ENCODE measurements at places on chromosomes 6 and 20.

DNA sequence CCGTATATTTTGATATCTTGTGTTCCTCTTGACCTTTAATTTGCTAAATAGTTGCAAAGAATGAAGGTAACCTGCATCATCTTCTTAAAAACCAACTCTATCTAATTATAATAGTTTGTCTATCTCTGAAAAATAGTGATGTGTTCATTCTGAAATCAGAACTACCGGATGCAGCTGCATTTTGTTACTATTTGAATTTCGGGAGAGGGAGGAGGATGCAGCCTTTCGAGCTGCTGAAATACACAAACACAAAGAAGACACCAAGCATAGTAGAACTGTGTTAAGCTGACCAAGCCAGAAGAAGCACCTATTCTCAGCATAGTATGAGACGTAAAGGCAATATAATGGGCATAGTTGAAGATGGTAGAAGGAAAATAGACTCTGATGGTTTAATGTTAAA lies 33.1 kb downstream of the PTPN1 start:
- no peak for DNase-seq

- no peak for DNase-seq
Observed at GRCh38 chr20:50394569-50394968, 115.6 kb upstream of the PTPN1 start.

GRCh38 chr20:16352321-16352720 lies 220.9 kb downstream of the KIF16B start:
- DNase-seq = no peak

DNA sequence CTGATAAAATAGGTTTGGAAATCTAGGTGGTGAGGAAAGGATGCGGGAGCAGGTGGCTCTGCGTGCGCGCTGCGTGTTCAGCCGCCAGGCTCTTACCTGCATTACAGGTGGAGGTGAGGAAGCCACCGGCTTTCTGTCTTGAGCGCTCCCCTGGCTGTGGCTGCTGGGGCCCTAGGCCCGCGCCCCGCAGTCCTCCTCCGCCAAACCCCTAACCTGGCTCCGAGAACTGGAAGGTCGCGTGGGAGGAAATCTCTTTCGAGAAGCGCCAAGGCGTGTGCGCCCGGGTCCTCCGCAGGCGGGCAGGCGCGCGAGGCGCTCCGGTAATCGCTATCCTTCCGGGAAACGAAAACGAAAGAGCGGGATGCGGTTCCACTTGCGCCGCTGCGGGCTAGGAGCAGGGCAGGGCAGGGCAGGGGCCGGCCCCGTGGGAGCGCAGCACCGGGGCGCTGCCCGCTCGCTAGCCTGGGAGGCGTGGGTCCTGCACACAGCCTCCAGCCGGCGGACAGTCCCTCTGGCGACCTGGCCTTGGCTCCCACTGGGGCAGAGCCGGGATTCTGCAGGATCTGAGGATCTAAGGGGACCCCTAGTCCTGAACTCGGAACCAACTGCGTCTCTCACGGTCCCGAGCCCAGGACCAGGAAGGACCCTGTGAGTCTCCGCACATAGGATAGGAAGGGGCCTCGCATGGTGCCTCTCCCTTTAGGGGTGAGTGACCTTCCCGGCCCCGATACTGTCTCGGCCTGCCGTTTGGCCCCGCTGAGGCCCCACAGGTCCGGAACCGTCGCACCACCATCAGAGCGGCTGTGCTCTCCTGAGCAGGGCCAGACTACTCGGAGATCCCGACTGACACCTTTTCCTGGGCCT lies at the start of gene ETV7:
TSS of gene ETV7 (minus strand) at position 230 of the 864 bp plus-strand sequence. CDS start at position 102, 128 bp downstream.
- no peak for DNase-seq

DNA sequence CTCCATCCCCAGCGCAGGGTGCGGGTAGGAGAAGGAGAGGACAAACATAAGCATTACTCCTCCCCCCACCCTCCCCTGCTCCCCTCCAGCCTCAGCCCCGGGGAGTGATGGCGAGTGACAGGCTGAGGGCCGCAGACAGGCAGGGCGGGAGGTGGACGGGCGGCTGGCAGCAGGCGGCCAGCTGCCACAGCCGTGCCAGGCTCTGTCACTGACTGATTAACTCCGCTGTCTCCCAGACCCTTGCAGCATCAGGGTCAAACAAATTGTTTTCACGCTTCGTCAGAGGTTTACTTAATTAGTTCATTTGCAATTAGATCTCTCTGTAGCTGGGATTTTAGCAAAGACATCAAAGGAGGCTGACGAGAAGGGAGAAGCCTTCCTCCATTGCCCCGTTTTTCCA lies 41.9 kb downstream of the FOXP4 start:
- DNase-seq = no peak

DNA sequence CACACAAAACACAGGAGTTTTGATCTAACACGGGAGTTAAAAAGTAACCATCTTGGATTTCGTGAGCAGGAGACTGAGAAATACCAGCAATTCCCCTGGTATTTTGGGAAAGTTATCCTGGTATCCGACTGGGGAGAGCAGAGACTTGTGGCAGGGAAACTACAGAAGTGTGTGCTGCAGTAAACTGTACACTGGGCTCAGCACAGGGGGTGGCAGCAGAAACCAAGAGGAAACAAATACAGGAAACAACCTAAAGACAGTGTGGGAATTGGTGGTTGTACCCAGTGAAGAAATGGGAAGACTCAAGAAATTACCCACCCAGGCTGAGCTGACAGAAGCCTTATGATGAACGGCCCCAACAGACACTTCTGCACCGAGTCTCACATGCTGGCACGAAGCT lies 109.8 kb downstream of the CHD6 start:
- DNase-seq = no peak

- peak; percentile 73 for DNase-seq
Observed at GRCh38 chr6:5905431-5906339, 101.0 kb downstream of the NRN1 start.

DNA sequence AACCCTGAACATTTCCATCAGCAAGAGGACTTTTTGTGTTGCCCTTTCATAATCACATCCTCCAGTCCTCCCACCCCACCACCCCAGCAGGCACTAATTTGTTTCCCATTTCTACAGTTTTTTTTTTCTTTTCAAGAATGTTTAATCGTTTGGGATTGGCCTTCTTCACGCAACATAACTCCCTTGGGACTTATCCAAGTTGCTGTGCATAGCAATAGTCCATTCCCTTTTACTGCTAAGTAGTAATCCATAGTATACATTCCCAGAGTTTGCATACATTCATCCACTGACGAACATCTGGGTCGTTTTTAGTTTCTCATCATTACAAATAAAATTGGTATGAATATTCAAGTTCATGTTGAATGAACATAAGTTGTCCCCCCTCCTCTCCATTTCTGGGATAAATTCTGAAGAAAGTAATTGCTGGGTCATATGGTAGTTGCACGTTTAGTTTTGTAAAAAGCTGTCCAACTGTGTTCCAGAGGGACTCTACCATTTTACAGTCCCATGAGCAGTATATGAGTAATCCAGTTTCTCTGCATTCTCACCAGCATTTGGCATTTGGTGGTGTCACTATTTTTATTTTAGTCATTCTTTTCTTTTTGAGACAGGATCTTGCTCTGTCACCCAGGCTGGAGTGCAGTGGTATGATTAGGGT lies 90.8 kb downstream of the DOK5 start:
- DNase-seq = no peak

GRCh38 chr20:47610247-47610944 lies 108.7 kb downstream of the NCOA3 start:
- peak; percentile 40 for DNase-seq

DNA sequence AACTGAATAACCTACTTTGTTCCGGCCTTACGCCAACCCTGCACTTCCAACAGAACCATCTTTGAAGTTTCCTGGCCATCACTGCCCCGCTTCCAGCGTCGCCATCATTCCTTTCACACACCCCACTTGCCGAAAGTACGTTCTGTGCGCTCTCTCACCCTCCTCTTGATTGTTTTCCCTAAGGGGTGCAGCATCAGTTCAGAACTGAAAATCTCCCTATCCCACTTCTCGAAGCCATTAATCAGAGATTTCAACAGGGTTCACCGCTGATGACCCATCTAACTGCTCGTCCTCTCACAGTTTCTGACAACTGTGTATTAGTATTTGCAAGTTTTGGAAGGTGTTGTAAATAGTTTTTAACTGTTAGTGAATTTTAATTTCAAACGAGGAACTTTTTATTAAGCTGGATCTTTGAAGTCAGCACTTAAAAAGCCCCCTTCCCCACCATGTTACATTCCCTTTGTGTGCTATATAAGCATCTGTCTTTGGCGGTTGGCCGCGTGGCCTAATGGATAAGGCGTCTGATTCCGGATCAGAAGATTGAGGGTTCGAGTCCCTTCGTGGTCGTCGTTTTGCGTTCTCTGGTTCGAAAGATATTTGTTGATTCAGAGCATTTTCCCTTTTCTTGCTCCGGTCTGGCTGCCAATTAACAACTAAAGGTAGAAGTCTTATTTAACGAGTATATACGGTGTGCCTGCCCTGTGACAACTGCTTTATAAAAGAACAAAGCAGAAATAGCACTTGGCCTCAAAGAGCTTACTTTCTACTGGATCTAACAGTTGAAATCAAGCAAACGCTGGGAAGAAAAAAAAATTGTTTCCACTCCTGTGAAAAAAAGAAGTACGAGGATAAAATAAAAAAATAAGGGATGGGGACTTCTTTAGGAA lies 42.6 kb downstream of the TRIM27 start:
- DNase-seq = no peak

DNA sequence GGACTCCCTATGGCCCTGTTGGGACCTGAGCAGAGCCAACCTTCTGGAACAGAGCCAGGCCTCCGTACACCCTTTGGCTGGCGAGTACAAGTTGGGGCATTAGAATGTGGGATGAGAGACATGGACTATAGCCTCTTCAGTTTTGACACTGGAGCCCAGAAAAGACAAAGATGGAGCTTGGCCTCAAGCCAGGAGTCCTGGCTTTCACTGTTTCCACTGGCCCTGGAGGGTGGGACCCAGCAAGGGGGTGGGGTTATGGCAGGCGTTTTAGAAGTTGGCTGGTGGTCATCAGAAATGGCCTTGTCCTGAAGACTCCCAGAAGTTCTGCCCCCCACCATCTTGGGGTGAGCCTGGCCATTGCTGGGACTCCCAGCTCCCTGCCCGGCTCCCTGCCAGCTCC lies 21.8 kb downstream of the ITPR3 start:
- no peak for DNase-seq

GRCh38 chr6:38640216-38640909 lies 634 bp upstream of the BTBD9 start:
- DNase-seq = no peak

DNA sequence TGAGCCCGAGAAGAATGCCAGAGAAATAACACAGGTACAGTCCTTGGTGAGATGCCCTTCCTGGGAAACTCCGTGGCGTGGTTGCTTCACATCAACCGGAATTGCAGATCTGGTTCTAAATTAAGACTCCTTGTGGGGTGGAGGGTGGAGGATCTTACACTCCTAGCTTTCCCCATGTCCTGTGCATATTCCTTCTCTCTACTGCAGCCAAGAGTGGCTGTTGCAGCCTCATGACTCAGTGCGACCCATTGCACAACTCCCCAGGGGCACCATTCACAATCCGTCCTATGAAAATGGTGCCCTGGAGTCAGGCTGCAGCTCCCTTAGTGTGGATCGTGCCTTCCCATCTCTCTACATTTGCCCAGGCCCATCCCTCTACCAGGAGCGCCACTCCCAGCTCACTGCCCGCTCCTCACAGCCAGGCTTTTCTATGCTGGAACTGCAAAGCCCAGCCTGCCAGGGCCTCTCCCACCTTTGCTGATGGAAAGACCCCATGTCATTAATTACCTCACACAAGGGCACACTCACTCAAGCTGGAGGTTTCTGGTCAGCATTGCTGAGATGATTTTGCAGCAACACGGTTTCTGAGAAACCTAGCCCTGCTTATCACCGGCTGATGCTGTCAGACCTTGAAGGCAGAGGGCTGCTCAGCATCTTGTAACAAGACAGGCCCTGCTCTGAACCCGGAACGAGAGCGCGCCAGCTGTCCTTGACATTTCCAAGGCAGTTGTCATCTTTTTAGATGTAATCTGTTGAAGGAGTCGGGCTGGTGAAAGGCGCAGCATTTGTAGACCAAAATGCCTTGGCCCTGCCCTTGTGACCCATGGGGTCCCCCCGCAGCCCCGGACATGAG lies 39.7 kb downstream of the SIRPA start:
- peak; percentile 60 for DNase-seq

DNA sequence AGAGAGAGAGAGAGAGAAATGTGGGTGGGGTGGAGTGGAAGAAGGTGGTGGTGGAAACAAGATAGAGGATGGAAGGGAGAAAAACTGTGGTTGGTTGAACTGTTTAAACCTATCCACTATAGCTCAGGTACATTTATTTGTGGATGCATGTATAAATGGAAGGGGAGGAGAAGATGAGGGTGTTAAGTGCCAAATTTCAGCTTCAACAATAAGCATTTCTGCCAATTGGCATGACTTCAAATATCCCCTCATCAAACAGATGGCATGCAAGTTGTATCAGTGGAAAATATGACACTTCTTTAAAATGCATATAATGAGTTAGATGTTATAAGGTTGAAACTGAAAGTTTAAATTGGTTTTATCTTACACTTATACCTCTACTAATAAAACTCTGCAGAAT lies 216.1 kb downstream of the LMBRD1 start:
- DNase-seq = no peak

DNA sequence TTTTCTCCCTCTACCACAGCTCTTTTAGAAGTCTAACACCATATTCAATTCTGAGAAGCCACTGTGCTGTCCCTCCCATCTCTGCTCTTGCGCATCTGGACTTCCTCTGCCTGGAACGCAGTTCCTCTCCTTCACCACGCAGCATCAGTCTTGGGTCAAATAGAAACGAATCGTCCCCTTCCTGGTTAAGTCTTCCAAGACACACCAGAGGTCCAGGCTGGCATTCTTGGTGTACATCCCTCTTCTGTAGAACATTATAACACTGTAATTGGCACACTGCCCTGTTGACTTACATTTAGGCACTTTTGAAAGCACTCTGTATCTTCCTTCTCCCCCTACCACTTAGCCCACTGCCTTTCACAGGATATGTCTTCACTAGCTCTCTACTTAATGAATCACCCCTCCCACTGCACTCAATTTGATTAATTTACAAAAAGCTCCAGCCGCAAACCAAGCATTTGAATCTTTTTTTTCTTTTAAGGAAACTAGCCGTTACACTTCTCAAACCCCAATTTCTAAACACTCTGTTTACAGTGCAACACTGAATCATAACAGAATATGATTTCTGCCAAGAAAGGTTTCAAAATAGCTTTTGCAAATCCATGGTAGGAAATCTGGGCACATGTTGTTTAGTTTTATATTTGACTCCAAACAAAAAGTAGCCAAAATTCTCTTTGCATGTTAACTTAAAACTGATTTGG lies 140.8 kb upstream of the CARMIL1 start:
- peak; percentile 51 for DNase-seq

Data from AG09319 (cell line).